ENCODE measurements at places on chromosomes 4 and X.

DNA sequence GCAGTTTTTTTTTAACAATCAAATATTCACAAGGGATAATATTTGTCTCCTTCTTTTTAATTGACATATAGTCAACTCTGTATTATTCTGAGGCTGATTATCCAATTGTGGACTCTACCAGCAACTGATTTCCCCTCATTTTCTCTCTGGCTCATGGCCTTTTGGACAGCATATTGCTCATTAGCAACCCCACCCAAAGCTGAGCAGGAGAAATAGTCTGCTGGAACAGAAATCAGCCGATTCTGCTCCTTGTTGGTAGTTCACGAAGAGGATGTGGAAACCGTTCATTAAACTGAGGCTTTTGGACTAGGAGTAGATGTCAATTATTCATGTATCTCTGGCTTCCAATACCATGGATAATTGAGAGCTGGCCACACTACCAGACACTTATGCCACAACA is 428.4 kb upstream of the INTU start:
- H3K36me3 ChIP-seq: no peaks in the 10 kb centered on the region
- DNase-seq: no peak
- H3K27me3 ChIP-seq: no peaks in the 10 kb centered on the region

DNA sequence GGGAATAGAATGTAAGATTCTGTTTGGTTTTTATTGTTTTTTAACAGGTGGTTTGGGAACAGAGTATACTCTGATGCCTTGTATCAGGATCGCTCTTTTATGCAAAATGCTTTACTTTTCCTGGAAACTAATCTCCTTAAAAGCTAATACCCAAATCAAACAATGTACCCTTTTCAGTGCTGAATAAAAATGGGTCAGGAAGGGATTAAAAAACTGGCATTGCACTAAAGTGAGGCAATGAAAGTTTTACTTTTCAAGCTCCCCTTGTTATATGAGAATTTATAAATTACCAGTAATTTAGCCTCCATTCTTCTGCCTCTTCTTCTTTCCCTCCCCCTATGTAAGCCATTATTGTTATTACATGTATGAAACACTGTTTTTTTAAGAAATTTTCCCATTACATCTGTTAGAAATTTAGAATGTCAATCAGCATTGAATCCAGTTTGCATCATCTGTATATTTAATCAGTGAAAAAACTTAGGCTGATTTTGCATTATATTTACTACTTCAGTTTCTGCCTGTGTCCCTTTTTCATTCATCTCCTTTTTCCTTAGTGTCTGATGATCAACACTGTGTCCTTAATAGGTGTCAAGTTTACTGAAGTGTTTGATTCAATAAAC is 89.7 kb upstream of the NPNT start:
- H3K4me1 ChIP-seq: no peaks in the 10 kb centered on the region
- no peak for DNase-seq
- H3K27me3 ChIP-seq: no peaks in the 10 kb centered on the region
- H3K36me3 ChIP-seq: no peaks in the 10 kb centered on the region
- H3K27ac ChIP-seq: no peak overlapping the region

DNA sequence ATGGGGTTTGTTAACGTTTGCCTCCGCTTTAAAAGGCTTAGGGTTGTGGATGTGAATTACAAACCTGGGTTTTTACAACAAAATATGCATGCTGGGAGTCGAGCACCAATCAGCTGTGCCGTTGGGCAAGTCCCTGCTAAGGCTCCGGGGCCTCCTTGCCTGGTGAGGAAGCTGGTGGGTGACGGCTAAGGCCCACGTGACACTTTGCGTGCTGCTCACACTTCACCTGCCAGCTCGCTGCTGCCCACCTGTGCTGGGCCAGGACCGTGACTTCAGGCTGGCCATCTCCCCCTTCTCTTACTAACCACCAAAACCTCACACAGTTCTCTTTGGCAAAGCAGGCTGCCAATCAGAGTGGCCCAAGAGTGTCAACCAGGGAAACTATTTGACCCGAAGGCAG is 178.3 kb downstream of the AFAP1 start:
- no peak overlapping the region for H3K27ac ChIP-seq
- DNase-seq: no peak
- no peaks in the 10 kb centered on the region for H3K27me3 ChIP-seq

GRCh38 chr4:7816771-7817170 is 122.9 kb downstream of the AFAP1 start:
- H3K4me1 ChIP-seq: peaks cover 11% of the 10 kb centered on the region
- no peaks in the 10 kb centered on the region for H3K27me3 ChIP-seq
- no peak overlapping the region for H3K27ac ChIP-seq
- DNase-seq: no peak
- peaks cover 35% of the 10 kb centered on the region for H3K36me3 ChIP-seq

DNA sequence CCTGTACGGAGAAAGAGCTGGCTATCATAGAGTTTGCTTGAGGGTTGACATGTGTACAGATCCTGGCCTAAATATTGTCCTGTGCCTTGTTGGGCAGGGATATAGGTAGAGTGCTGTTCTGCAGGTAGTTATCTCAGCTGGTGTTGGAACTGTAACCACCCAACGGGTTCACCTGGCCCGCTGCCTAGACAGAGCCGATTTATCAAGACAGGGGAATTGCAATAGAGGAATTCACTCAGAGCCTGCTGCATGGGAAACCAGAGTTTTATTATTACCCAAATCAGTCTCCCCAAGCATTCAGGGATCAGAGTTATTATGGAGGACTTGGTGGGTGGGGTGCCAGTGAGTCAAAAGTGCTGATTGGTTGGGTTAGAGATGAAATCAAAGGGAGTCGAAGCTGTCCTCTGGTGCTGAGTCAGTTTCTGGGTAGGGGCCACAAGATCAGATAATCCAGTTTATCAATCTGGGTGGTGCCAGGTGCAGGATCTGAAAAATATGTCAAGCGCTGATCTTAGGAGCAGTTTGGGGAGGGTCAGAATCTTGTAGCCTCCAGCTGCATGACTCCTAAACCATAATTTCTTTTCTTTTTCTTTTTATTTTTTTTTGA is 42.5 kb upstream of the XIAP start:
- no peaks in the 10 kb centered on the region for H3K4me1 ChIP-seq
- H3K27me3 ChIP-seq: no peaks in the 10 kb centered on the region
- DNase-seq: no peak

DNA sequence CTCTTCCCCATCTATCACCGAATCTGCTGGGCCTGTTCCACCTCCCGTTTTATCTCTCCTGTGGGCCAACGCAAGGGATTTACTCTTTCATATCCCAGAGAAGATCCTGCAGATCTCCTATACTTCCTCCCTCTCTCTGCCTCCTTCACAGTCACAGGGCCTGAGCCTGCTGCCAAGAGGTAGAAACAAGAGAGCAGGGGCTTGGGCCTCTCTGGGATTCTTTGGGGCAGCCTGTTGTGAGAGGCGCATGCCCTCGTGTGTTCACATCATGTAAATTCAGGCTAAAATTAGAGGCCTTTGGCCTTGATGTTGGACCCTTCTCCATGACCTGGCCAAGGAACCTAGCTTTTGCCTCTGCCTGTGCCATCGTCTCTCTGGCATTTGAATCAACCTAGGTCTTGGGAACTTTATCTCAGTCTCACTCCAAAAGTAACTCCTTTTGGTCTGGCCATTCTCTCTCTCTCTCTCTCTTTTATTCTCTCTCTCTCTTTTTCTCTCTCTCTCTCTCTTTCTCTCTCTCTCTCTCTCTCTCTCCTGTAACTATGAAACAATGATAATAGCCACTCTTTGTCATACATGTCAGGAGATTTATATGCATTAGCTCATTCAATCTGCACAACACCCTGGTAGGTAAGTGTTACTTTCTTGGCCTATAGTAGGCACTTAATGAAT is 20.0 kb upstream of the EFNB1 start:
- H3K27me3 ChIP-seq: peaks cover 1% of the 10 kb centered on the region
- no peak for DNase-seq
- H3K36me3 ChIP-seq: no peaks in the 10 kb centered on the region
- no peak overlapping the region for H3K27ac ChIP-seq

- peaks cover 45% of the 10 kb centered on the region for H3K4me1 ChIP-seq
- H3K4me3 ChIP-seq: peak overlapping the region; percentile 74
- no peaks in the 10 kb centered on the region for H3K27me3 ChIP-seq
- peak; percentile 14 for DNase-seq
These were observed 890 bp downstream of the DCAF16 start for GRCh38 chr4:17809667-17810066.

DNA sequence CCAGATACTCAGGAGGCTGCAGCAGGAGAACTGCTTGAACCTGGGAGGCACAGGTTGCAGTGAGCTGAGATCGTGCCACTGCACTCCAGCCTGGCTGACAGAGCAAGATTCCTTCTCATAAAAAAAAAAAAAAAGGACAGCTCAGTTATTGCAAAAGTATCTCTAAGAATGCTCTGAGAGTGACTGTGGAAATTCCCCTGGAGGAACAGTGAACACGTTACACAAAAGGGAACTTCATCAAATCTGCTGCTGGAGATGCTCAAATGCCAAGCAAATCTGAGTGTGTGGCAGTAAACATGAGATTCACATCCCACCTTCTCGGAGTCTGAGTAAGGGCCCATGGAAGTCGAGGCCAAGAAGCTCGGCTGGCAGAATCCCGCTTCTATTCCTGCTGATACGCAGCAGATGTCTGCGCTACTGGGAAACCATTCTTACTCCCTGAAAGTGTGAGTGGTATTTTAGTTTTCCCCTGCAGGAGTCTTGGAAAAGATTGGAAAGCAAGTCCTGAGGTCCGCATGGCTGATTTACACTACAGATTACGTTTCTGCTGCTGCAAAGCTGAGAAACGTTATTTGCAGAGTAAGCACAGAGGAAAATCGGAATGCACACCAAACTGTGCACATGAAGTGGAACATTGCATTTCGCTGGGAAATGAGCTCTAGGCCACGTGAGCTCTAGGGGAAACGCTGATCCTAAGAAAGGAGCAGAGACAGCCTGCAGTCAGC is 162.9 kb downstream of the NSUN7 start:
- peaks cover 29% of the 10 kb centered on the region for H3K4me1 ChIP-seq
- no peak overlapping the region for H3K4me3 ChIP-seq
- H3K36me3 ChIP-seq: peaks cover 4% of the 10 kb centered on the region
- DNase-seq: no peak
- H3K27ac ChIP-seq: no peak overlapping the region

GRCh38 chrX:139194571-139195280 is 335.8 kb upstream of the F9 start:
- DNase-seq: no peak
- H3K27me3 ChIP-seq: no peaks in the 10 kb centered on the region

DNA sequence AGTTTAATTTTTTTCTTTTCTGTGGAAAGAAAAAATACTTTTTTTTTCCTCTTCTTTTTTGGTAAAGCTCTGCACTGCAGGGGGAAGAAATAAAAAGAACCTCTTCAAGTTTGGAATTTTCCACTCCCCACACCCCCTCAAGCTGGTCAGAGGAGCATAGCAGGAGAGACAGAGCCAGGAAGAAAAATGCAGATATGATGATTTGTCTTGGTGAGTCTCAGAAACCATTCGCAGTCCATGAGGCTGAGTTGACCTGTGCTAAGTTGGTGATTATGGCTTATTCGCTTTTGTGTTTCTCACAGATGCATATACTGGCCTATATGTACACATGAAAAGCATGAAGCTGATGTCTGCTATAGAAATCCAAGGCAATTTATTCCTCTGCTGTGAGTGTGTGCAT is 205.9 kb downstream of the LDB2 start:
- no peaks in the 10 kb centered on the region for H3K4me1 ChIP-seq
- no peak overlapping the region for H3K4me3 ChIP-seq
- no peaks in the 10 kb centered on the region for H3K27me3 ChIP-seq
- peaks cover 4% of the 10 kb centered on the region for H3K36me3 ChIP-seq
- no peak for DNase-seq

GRCh38 chrX:111465669-111466068 is 45.8 kb upstream of the SERTM2 start:
- no peaks in the 10 kb centered on the region for H3K27me3 ChIP-seq
- no peak overlapping the region for H3K27ac ChIP-seq
- no peak overlapping the region for H3K4me3 ChIP-seq
- no peak for DNase-seq

DNA sequence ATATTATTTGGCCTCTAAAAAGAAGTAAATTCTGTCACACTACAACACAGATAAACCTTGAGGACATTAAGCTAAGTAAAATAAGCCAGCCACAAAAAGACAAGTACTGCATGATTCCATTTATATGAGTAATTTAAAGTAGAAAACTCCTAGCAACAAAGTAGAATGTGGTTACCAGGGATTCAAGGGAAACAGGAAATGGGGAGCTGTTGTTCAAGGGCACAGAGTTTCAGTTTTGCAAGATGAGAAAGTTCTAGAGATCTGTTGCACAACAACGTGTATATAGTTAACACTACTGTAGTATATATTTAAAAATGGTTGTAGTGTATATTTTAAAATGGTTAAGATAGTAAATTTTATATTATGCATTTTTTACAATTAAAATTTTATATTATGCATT is 25.4 kb downstream of the SEC31A start:
- H3K36me3 ChIP-seq: peaks cover 40% of the 10 kb centered on the region
- H3K4me1 ChIP-seq: peaks cover 20% of the 10 kb centered on the region
- no peak overlapping the region for H3K4me3 ChIP-seq
- peak; percentile 90 for DNase-seq
- no peaks in the 10 kb centered on the region for H3K27me3 ChIP-seq
- peak overlapping the region; percentile 51 for H3K27ac ChIP-seq

DNA sequence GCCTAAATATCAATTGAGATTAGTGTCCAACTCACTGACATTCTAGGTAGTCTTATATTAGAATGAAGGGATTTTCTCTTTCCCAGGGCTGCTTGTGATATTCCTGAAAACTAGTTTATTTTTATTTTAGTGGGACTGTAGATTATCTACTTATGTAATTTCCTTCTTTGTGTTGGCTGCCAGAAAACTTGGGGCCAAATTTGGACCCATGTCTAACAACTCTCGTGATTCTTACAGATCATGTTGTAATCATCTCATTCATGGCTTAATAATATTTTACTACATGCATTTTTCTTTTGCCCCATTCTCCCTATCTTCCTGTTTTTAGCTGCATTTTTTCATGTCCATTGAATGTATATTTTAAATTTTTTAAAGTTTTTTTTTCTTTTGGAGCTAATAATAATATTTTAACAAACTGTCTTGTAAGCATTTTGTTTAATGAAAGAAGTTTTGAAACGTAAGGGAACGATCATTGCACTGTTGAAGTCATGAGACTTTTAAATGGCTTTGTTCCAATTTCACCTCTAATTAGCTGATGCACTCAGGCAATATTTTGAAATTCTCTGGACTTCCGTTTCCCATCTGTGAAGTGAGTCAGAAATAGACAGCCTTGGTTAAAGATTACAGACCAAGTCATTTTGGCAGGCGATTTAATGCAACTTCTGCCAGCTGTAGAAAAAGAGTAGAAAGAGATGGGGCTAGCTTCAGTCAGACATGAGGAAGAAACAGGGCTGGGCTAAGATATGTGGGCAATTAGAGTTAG is 14.3 kb upstream of the TDO2 start:
- H3K27ac ChIP-seq: no peak overlapping the region
- H3K4me3 ChIP-seq: no peak overlapping the region
- H3K36me3 ChIP-seq: no peaks in the 10 kb centered on the region
- H3K27me3 ChIP-seq: no peaks in the 10 kb centered on the region
- H3K4me1 ChIP-seq: no peaks in the 10 kb centered on the region
- DNase-seq: peak; percentile 11

- H3K4me1 ChIP-seq: no peaks in the 10 kb centered on the region
- H3K4me3 ChIP-seq: no peak overlapping the region
- no peaks in the 10 kb centered on the region for H3K36me3 ChIP-seq
- H3K27me3 ChIP-seq: peaks cover 39% of the 10 kb centered on the region
- no peak overlapping the region for H3K27ac ChIP-seq
- DNase-seq: no peak
These were observed 513 bp downstream of the NHSL2 start for GRCh38 chrX:71910986-71911730.

- no peaks in the 10 kb centered on the region for H3K36me3 ChIP-seq
- no peak overlapping the region for H3K27ac ChIP-seq
- H3K4me3 ChIP-seq: no peak overlapping the region
These were observed 73.1 kb downstream of the GASK1B start for GRCh38 chr4:158099686-158100085.

- no peaks in the 10 kb centered on the region for H3K27me3 ChIP-seq
- no peaks in the 10 kb centered on the region for H3K4me1 ChIP-seq
- no peak for DNase-seq
- no peaks in the 10 kb centered on the region for H3K36me3 ChIP-seq
These were observed 80.3 kb upstream of the PUDP start for GRCh38 chrX:7228226-7228625.
